MG63 (cell line): ENCODE measurements at places on chromosomes 3 and 15. TPM values are rescaled to one million over a fixed set of nuclear protein-coding genes. Genes with fewer than 3 reads are reported as not detected.

GRCh38 chr15:88612186-88612796 is 8.8 kb upstream of the AEN start:
- DNase-seq, result no peak

- no peak for DNase-seq
Observed at GRCh38 chr3:141648055-141648910, 89.8 kb upstream of the RNF7 start.

FGF12 gene
- 0.03 and 0.35 TPM in 2 replicates for total RNA-seq

GRCh38 chr15:70029297-70029701 is 68.4 kb downstream of the TLE3 start:
- DNase-seq, result no peak

DNA sequence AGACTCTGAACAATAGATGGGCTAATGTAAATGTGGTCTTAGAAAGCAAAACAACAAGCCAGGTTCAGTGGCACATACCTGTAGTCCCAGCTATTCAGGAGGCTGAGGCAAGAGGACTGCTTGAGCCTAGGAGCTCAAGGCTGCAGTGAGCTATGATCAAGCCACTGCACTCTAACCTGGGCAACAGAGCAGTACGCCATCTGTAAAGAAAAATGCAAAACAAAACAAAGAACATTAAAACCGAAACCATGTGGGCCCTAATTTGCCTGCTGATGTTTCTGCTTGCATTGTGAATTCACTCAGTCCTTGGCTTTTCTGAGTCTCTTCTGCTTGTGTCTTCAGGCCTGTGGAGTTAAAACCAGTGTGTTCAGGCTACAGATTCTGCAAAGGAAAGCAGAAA is 56.7 kb downstream of the CCNL1 start:
- no peak for DNase-seq

- no peak for DNase-seq
Observed at GRCh38 chr15:99502661-99503060, 63.1 kb upstream of the MEF2A start.

DNA sequence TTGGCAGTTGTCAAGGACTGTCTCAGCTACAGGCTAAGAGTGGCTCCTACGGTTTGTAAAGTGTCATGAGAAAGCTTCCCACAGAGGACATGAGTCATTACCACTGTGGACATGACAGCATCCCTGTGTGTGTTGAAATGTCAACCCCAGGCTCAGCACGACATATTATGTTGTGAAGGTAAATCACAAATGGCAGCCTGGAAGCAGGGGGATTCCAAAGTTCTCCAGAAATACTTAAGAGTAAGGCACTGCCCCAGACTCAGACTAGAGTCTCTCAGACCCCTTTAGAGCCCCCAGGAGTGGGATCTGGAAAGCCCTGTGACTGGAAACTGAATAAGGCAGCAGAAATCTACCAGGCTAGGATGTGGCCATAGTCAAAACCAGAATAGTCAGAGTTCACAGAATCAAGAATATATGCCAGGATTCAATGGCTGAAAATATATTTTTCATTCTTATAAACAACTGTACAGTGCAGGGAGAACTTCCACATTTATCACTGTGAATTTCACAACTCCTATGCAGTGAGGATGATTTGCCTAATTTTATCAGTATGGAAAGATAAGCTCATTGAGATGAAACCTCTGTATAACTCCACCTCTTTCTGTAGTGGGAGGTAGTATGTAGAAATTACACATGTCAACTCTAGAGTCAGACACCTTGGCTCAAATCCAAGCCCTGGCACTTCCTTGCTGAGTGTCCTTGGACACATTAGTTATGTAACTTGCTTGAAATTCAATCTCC is 237.1 kb upstream of the CFAP20DC start:
- no peak for DNase-seq
